ENCODE measurements at places on chromosomes 11 and 22. TPM values are rescaled to one million over a fixed set of nuclear protein-coding genes. Genes with fewer than 3 reads are reported as not detected.

DNA sequence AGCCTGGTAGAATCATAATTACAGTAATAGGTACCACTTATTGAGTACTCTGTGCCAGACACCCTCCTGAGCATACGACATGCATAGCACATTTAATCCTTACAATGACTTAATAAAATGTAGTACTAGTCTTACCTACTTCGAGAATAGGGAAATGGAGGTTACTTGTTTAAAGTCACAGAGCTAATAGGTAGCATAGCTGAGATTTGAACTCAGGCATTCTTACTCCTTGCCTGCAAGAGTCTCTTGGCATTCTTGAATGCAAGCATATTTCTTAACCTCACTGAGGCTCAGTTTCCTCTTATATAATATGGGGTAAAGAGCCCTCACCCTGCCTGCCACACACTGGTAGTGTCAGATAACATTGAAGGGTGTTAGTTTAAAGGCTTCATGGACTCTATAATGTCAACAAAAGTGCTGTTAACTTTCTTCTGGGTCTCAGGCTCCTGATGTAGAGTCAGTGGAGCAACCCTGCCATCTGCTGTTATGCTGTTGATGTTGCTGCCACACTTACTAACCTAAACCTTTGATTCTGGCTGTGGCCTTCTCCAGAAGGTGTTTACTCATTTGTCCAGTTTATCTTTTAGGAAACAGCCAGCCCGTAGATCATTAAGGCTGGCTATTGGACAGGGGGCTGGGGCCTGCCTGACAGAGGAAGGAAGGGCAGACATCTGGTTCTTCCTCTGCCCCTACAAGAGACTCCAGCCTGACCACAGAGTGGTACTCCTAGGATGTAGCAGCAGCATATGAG is 18.9 kb downstream of the LIMK2 start:
- no peak for DNase-seq
- H3K36me3 ChIP-seq = peaks cover 6% of the 10 kb centered on the region
- H3K4me3 ChIP-seq = no peak overlapping the region
- no peaks in the 10 kb centered on the region for H3K4me1 ChIP-seq
- H3K27ac ChIP-seq = no peak overlapping the region
- no peaks in the 10 kb centered on the region for H3K27me3 ChIP-seq

- H3K27me3 ChIP-seq = no peaks in the 10 kb centered on the region
- H3K27ac ChIP-seq = no peak overlapping the region
- H3K4me1 ChIP-seq = no peaks in the 10 kb centered on the region
- H3K36me3 ChIP-seq = no peaks in the 10 kb centered on the region
- no peak for DNase-seq
- no peak overlapping the region for H3K4me3 ChIP-seq
Measured at GRCh38 chr11:88538098-88538497, 200.6 kb upstream of the CTSC start.

GRCh38 chr22:23246982-23247766 is 66.9 kb downstream of the BCR start:
- H3K27me3 ChIP-seq = no peaks in the 10 kb centered on the region
- no peak for DNase-seq
- H3K4me1 ChIP-seq = peaks cover 26% of the 10 kb centered on the region
- no peak overlapping the region for H3K27ac ChIP-seq
- no peak overlapping the region for H3K4me3 ChIP-seq

Gene RIMBP3B
- total RNA-seq = 0.77 TPM

DNA sequence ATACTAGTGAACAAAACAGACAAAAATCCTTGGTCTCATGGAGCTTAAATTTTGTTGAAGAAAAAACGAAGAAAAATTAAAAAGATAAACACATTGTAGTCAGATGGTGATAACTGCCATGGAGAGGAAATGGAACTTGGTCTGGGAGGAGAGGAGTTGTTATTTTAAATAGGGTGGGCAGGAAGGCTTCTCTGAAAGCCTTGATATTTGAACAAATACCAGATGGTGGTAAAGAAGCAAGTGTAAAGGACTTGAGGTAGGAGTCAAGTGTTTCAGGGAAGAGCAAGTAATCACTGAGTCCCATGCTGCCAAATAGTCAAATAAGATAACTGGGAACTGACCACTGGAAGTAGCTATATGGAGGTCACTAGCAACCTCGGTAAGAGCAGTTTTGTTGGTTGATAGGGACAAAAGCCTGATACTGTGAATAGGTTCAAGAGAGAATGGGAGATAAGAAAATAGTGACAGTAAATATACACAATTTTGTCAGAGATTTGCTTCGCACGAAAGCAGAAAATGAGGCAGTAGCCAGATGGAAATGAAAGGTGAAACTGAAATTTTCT is 55.1 kb downstream of the SESN3 start:
- no peak overlapping the region for H3K27ac ChIP-seq
- peaks cover 32% of the 10 kb centered on the region for H3K36me3 ChIP-seq
- H3K27me3 ChIP-seq = no peaks in the 10 kb centered on the region
- no peaks in the 10 kb centered on the region for H3K4me1 ChIP-seq

Gene RAB36
- 1.4 TPM for total RNA-seq

GRCh38 chr22:18083406-18083805 is 5.6 kb downstream of the PEX26 start:
- DNase-seq = no peak
- H3K4me3 ChIP-seq = no peak overlapping the region
- H3K4me1 ChIP-seq = no peaks in the 10 kb centered on the region
- H3K27me3 ChIP-seq = no peaks in the 10 kb centered on the region
- H3K36me3 ChIP-seq = peaks cover 51% of the 10 kb centered on the region
- H3K27ac ChIP-seq = no peak overlapping the region

- no peaks in the 10 kb centered on the region for H3K27me3 ChIP-seq
- H3K4me1 ChIP-seq = no peaks in the 10 kb centered on the region
- H3K4me3 ChIP-seq = peak overlapping the region; percentile 89
- no peak overlapping the region for H3K27ac ChIP-seq
- no peak for DNase-seq
- no peaks in the 10 kb centered on the region for H3K36me3 ChIP-seq
Measured at GRCh38 chr11:57566905-57567514, 462 bp downstream of the UBE2L6 start.

Gene MAPK8IP1
- total RNA-seq = 30.2 TPM

Measured in H9 (cell line).